ENCODE measurements at places on chromosomes 11 and 22. TPM values are rescaled to one million over a fixed set of nuclear protein-coding genes. Genes with fewer than 3 reads are reported as not detected.

- no peak overlapping the region for H3K27ac ChIP-seq
- H3K4me3 ChIP-seq = no peak overlapping the region
- DNase-seq = no peak
- H3K4me1 ChIP-seq = no peaks in the 10 kb centered on the region
- H3K27me3 ChIP-seq = no peaks in the 10 kb centered on the region
Observed at GRCh38 chr22:17097701-17098100, 12.9 kb downstream of the IL17RA start.

Gene OR52I1
- not detected for total RNA-seq

Gene GP1BB
- total RNA-seq = 3.6 TPM

DNA sequence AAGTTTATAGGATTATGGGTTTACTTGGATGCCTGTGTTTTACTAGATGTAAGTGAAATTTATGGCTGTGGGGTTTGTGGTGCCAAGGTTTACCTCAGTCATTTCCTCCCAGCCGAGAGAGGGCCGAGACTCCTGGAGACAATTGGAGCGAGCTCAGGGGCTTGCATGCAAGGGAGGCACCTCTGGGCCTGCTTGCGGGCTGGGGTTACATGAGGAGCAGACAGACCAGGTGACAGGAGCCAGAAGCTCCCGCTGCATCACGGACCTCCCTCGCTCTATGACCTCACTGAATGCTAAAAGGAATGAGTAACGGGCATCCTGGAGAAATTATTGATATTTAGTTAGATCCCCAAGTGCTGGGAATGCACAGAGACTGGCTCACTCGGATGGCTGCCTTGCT, 275.2 kb upstream of the KIRREL3 start:
- no peaks in the 10 kb centered on the region for H3K27me3 ChIP-seq
- DNase-seq = no peak
- no peak overlapping the region for H3K4me3 ChIP-seq
- H3K4me1 ChIP-seq = no peaks in the 10 kb centered on the region

DNA sequence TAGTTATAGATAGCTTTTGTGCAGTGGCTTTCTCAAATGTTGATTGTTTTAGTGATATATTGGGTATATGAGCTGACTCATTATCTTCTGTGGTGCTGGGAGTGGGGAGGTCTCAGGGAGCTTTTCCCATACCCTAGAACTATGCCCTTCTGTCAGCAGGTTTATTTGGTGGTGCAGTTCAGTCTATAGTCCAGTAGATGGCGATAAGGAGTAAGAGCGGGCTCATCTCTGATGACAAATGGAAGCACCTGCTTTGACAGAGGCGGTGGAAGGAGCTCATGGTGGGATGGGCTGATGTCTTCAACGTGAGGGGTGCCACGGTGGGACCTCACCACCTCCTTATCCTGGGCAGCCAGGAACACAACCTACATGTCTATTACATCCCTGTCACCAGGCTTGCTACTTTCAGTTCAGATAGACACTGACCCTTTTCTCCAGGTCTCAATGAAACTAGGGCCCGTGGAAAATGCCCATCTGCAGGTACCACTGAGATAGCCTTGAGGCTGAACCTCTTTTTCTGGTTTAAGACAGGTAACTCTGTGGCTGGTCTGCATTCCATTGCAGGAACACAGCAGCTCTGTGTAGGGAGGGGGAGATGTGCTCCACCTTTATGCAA, 13.0 kb upstream of the OR6A2 start:
- H3K4me3 ChIP-seq = no peak overlapping the region
- no peaks in the 10 kb centered on the region for H3K27me3 ChIP-seq
- H3K27ac ChIP-seq = no peak overlapping the region
- peak; percentile 65 for DNase-seq
- no peaks in the 10 kb centered on the region for H3K36me3 ChIP-seq
- H3K4me1 ChIP-seq = no peaks in the 10 kb centered on the region

All from Panc1 (cell line).